Effector CD4-positive, alpha-beta T cell (primary cell): ENCODE measurements at places on chromosomes 12 and 14.

DNA sequence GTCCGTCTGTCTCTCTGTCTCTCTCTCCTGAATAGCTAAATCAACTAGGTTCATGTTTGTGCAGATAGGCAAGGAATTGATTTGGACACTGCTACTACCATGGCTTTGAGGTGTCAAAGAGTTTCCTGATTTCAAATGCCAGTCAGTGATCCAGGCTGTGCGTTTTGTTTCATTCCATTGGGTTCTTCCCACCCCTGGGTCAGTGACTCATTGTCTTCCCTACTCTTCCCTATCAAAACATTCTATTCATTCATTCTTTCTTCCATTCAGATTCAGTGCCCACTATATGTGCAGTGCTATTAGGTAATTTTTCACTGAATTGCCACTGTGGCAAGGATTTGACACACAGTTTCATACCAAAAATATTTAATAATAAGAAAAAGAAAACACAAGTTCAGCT is 50.4 kb downstream of the RPH3A start:
- DNase-seq = no peak

DNA sequence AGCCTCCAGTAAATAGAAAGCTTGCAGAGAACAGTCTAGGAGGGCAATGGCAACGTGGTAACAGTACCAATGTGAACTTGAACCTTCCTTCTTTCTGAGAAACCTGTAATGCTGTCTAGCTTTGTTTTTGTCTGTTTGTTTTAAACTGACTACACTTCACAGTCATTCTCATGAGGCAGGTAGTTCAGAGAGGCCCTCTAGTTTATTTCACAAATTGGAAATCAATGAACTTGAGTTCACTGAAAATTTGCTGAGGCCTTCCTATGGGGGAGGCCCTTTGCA is 2.9 kb upstream of the ATP2A2 start:
- DNase-seq = no peak

- no peak for DNase-seq
Observed at GRCh38 chr14:59085207-59085739, 103.2 kb upstream of the DAAM1 start.

DNA sequence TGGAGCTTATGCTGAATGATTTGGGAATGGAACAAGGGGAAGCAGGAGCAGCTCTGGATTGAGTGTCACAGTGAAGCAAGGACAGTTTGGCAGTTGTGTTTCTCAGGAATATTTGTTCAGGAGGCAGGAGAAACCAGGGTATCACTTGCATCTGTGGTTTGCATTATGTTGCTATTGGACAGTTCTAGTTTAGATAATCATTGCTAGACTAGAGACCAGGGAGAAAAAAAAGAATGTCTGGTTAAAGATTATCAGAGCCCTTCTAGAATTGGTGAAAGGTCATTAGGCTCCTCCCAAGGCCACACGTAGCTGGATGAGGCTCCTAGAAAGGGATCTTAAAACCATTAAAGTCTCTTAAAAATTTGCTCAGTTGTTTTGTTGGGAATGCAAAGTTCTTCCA is 17.0 kb upstream of the SRSF5 start:
- DNase-seq = no peak

- DNase-seq = no peak
Observed at GRCh38 chr14:26897196-26897595, 299.4 kb upstream of the NOVA1 start.

DNA sequence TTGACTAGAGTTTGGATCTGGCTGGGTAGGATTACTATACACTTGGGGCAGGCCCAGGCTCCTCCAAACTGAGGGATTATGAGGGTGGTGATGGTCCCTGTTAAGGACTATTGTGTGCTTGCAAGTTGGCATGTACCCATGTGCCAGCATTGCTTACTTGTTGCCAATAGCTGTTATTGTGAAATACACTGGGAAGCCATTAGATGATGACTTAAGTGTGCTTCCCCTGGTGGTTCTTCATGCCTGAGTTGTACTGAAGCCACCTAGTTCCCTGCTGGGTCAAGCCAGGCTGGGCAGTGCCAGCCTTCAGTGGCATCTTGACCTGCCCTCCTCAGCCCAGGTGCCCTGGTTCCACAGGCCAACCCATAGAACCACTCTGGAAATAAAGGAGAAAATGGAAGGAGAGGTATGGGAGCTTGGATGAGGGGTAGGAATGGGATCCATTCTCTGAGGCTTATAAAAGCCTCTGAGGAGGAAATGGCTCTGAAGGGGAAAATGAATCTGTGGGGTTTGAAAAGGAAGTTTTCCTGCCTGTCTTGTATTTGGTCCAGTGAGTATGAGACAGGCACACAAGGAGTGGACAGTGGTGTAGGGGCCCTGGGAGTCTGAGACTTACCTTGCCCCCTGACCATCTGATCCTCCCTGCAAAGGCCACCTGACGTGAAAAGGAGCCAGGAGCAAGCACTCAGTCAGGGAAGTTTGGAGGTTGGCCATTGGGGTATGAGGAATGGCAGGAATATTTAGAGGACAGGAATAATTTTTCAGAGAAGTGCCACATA is 724 bp downstream of the LTB4R start:
- no peak for DNase-seq

DNA sequence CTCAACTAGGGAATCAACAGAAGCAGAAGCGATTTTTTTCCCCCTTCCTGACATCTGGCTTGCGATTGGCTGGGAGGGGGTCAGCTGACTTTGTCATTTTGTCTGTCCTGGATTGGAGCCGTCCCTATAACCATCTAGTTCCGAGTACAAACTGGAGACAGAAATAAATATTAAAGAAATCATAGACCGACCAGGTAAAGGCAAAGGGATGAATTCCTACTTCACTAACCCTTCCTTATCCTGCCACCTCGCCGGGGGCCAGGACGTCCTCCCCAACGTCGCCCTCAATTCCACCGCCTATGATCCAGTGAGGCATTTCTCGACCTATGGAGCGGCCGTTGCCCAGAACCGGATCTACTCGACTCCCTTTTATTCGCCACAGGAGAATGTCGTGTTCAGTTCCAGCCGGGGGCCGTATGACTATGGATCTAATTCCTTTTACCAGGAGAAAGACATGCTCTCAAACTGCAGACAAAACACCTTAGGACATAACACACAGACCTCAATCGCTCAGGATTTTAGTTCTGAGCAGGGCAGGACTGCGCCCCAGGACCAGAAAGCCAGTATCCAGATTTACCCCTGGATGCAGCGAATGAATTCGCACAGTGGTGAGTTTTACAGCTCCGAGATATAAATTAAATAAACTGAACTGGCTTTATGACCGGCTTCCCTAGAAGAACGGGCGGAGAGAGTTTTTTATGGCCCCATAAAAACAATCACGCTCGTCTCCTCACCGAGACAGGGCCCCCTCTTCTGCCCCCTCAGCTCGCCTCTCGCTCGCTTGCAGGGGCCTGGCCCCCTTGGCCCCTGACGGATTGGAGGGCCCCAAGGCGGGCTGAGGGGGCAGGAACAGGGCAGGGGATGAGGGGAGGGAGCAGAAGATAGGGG is at the start of gene HOXC6:
TSS of gene HOXC6 (plus strand) at position 127 of the 888 bp plus-strand sequence. CDS start at position 209, 82 bp downstream.
- no peak for DNase-seq

DNA sequence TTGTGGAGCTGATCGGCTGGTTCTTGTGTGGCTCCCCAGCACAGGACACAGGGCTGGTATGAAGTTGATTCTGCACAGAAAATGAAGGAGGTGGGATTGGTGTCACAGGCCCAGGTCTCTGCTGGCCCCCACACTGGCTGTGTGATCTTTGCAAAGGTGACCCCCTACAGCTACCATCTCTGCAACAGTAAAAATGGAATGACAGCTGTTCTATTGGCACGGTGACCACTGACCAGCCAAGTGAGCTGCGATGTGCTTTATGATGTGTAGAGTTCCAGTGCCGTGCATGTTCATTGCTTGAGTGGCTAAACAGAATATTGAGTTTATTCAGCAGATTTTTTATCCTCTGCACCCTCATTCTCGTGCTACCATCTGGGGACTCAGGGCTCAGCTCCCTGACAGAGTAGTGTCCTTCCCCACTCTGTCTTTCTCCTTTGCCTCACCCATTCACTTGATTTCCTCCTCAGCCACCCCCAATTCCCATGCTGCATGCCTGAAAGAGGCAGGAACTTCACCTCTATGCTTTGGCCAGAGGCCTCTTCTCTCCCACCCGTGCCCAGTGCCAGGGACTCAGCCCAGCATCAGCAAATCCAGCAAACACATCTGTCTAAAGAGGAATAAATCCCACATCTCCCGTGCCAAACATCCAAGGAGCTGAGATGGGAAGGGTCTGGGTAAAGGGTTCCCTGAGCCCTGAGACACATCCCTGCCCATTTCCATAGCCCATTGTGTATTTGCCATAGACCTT is 21.2 kb downstream of the C14orf132 start:
- DNase-seq = no peak

GRCh38 chr12:20426191-20426590 is 57.9 kb downstream of the PDE3A start:
- no peak for DNase-seq

DNA sequence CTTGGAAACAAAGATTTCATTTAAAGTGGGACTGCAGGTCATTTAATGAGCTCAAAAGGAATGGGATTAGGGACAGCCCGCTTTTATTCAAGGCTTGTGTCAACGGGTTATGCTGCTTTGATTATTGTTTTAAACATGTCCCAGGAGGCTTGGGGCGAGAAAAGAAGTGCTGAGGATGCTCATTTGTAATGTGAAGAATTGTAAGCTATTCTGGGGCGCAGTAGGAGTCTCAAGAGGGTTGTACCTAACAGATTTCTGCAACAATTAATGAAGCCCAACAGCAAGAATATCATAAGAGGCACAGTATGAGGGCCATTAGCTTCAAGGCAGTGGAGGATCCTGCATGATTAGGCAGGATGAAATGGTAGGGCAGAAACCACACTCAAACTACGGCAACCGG is 122.5 kb downstream of the KTN1 start:
- no peak for DNase-seq

GRCh38 chr12:45909041-45909713 is 81.2 kb downstream of the SCAF11 start:
- no peak for DNase-seq

- DNase-seq = no peak
Observed at GRCh38 chr14:88310449-88310848, 12.6 kb downstream of the KCNK10 start.

DNA sequence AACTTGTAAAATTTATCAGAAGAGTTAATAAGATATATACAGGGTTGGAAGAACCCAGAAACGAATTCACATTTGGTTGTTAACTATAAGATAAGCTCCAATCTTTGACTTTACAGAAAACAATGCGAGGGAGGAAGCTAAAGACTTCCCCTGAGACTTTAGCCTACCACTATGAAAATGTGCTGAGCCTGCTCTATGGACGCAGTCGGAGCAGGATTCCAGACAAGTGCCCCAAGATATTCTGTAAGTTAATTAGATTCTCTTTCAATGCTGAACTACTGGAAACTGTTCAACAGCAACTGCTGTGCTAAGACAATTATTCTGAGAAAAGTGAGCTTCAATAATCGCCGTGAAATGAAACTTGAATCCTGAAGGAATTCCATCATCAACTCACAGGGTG is 8.3 kb upstream of the LRRC10 start:
- DNase-seq = no peak

- DNase-seq = no peak
Observed at GRCh38 chr12:17110316-17110715, 504.4 kb upstream of the LMO3 start.

GRCh38 chr12:105078712-105079570 is 5.3 kb downstream of the ALDH1L2 start:
- no peak for DNase-seq

DNA sequence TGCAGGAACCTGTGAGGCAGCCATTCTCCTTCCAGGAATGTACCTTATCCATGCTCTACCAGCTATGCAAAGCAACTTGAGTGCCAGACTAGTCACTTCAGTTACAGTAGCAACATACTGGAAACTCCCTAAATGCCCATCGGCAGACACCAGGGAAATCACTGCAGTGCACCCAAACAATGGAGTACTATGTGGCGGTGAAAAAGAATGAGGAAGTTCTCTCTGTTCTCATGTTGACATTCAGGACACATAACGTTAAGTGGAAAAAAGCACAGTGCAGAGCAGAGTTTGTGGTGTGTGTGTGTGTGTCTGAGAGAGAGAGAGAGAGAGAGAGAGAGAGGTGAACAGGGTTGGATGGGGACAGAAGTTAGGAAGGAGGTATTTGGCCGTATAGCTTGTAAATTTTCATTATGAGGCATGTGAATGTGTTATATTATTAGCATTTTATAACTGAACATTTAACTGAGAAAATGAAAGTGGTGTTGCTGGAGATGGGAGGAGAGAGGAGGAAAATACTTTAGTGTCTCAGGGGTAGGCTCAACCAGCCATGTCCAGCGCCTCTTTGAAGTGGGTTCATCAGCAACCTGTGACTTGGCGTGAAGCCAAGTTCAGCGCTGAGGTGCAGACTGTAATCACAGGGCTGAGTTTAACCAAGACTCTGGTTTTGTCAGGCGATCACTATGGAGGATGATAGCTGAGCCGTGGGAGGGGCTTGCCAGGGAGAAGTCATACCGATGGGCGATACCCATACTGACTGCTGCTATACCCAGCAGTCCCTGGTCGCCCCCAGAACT is 17.3 kb downstream of the TNFAIP2 start:
- no peak for DNase-seq

- DNase-seq = no peak
Observed at GRCh38 chr14:102474934-102475333, 34.6 kb downstream of the ANKRD9 start.

DNA sequence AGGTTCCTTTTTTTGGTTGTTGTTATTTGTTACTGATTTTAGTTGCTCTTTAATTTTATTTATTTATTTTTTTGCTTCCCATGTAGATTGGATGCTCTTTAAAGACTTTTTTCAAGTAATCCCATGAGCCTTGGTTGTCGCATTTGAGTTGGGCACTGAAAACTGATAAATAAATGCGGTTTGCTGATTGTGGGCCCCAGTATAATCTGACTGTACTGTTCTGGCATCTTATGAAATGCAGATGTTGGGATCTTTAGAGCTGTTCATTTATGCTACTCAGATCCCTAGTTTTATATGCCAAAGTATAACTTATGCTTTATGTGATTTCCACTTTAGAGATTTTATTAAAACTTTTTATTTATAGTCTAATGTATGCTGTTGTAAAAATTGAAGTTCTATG is 33.3 kb downstream of the WNK1 start:
- no peak for DNase-seq
